ENCODE measurements at places on chromosomes 2 and 18. TPM values are rescaled to one million over a fixed set of nuclear protein-coding genes. Genes with fewer than 3 reads are reported as not detected.

- H3K36me3 ChIP-seq = no peaks in the 10 kb centered on the region
- DNase-seq = no peak
- no peak overlapping the region for H3K4me3 ChIP-seq
- no peaks in the 10 kb centered on the region for H3K27me3 ChIP-seq
- H3K4me1 ChIP-seq = no peaks in the 10 kb centered on the region
- no peak overlapping the region for H3K27ac ChIP-seq
Observed at GRCh38 chr2:4995466-4995865, 696.7 kb upstream of the SOX11 start.

DNA sequence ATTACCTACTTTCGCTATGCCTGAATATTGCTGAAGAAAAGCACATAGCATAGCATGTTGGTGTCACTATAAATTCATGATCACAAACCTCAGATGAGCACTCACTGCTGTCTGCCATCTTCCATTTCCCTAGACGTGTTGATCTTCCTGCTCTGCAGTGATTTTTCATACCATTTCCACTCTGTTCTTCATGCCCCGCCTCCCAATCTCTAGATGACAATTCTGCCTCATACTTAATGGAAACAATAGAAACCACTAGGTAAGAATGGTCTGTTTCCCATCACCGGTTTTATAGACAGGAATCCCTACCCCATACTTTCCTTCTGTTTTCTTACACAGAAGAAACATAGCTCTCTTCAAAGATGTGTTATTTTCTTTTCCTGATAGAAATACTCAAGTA, 63.8 kb downstream of the PIK3C3 start:
- no peaks in the 10 kb centered on the region for H3K4me1 ChIP-seq
- peaks cover 11% of the 10 kb centered on the region for H3K36me3 ChIP-seq
- H3K27me3 ChIP-seq = no peaks in the 10 kb centered on the region
- no peak overlapping the region for H3K27ac ChIP-seq
- no peak for DNase-seq
- H3K4me3 ChIP-seq = no peak overlapping the region

DNA sequence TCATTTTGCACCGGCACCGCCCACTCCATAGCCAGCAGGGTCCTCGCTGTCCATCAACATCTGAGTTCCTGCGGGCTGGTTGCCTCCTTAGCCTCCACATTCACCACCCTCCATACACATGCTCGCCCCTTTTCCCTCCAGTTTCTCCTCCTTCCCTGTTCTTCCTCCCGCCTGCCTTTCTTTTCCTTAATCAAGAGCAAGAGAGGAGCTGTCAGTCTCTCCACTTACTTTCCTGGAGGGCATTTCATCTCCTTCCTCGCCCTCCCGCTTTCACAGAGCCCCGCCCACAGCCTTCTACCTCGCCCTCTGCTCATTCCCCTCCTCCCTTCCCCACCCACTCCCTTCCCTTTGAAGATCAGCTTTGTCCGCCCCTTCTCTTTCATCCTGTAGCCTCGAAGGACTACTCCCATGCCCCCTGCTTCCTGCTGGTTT, 13.8 kb upstream of the ZBTB7C start:
- no peaks in the 10 kb centered on the region for H3K36me3 ChIP-seq
- peaks cover 4% of the 10 kb centered on the region for H3K4me1 ChIP-seq
- H3K4me3 ChIP-seq = no peak overlapping the region
- no peaks in the 10 kb centered on the region for H3K27me3 ChIP-seq
- no peak for DNase-seq
- H3K27ac ChIP-seq = no peak overlapping the region

GRCh38 chr2:5685225-5685624, 7.0 kb upstream of the SOX11 start:
- H3K36me3 ChIP-seq = no peaks in the 10 kb centered on the region
- no peak for DNase-seq
- no peak overlapping the region for H3K27ac ChIP-seq
- H3K4me3 ChIP-seq = no peak overlapping the region
- no peaks in the 10 kb centered on the region for H3K4me1 ChIP-seq

- no peak overlapping the region for H3K27ac ChIP-seq
- H3K4me1 ChIP-seq = no peaks in the 10 kb centered on the region
- H3K27me3 ChIP-seq = no peaks in the 10 kb centered on the region
- H3K36me3 ChIP-seq = no peaks in the 10 kb centered on the region
- DNase-seq = no peak
- H3K4me3 ChIP-seq = no peak overlapping the region
Observed at GRCh38 chr2:123493687-123494086, 531.4 kb upstream of the CNTNAP5 start.

DNA sequence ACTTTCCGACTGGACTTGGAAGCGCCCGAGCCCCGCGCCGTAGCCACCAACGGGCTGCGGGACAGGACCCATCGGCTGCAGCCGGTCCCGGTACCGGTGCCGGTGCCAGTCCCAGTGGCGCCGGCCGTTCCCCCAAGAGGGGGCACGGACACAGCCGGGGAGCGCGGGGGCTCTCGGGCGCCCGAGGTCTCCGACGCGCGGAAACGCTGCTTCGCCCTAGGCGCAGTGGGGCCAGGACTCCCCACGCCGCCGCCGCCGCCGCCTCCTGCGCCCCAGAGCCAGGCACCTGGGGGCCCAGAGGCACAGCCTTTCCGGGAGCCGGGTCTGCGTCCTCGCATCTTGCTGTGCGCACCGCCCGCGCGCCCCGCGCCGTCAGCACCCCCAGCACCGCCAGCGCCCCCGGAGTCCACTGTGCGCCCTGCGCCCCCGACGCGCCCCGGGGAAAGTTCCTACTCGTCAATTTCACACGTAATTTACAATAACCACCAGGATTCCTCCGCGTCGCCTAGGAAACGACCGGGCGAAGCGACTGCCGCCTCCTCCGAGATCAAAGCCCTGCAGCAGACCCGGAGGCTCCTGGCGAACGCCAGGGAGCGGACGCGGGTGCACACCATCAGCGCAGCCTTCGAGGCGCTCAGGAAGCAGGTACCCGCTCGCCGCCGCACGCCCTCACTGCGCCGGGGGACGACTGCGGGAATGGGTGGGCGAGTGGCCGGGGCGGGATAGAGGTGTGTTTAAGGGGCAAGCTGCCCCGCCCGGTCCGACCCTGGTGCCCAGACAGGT, 713 bp downstream of the ATOH8 start:
- peaks cover 13% of the 10 kb centered on the region for H3K36me3 ChIP-seq
- H3K27me3 ChIP-seq = no peaks in the 10 kb centered on the region
- peak overlapping the region; percentile 98 for H3K27ac ChIP-seq
- no peak for DNase-seq
- peaks cover 93% of the 10 kb centered on the region for H3K4me1 ChIP-seq

DNA sequence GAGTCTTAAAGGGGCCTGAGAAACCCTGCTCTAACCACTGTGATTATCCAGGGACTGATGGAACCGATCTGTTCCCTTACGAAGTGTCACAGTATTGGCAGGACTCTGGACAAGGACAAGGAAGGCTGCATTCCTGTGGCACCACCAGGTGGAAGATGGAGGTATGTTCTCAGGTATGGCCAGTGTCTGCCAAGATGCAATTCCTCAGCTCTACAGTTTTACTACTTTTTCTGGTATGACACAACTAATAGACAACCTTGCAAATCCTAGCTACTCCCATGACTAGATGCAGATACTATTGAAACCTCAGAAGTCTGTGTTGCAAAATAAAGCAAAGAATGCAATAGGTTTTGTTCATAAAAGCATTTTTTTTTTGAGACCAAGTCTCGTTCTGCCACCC, 14.6 kb downstream of the RAB31 start:
- H3K27me3 ChIP-seq = no peaks in the 10 kb centered on the region
- no peak overlapping the region for H3K27ac ChIP-seq
- no peaks in the 10 kb centered on the region for H3K36me3 ChIP-seq
- H3K4me3 ChIP-seq = no peak overlapping the region

GRCh38 chr2:155111070-155111469, 412.6 kb downstream of the KCNJ3 start:
- H3K27ac ChIP-seq = no peak overlapping the region
- H3K4me3 ChIP-seq = no peak overlapping the region
- DNase-seq = no peak
- no peaks in the 10 kb centered on the region for H3K27me3 ChIP-seq

DNA sequence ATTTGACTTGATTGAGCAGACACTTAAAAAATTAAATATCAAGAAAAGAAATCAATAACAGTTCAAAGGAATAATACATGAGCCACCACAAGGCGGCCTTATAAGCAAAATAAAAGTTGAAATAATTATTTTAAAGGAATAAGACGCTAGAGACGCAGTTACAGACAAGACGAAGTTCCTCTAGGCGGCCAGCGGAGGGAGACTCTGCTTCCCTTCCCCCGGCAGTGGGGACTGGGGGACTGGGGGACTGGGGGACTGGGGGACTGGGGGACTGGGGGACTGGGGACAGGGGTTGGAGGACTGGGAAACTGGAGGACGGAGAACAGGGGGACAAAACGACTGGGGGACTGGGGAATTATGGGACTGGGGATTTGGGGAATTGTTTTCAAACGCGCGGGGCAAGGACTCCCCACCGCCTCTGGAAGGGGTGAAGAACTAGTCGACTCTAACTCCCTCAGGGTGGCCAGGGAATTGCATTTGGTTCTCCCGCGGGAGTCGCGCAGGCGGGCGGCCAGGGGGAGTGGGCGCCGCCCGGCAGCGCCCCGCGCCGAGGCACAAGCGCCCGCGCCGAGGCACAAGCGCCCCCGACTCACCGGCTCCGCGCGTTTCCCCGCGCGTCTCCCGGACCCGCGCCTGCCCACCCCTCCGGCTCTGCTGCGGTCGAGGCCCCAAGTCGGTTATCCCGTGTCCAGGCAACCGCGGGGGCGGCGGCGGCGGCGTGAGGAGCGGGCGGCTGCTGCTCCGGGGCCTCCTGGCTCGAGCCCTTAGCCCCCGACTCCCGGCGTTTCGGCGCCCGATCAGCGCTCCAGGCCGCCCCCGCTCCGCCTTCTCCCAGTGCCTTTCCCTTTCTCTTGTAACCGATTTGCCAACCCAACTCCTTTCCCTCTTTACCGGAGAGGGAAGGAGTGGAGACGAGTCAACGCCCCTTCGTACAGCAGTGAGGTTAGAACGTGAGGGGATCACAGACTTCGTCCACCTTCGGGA, at the start of gene CCDC178:
Gene CCDC178, minus strand, starts transcription at position 662 of the 984 bp plus-strand sequence. CDS start 28,633 bp downstream, outside the sequence.
- DNase-seq = peak; percentile 87
- H3K27me3 ChIP-seq = no peaks in the 10 kb centered on the region
- no peaks in the 10 kb centered on the region for H3K4me1 ChIP-seq
- H3K4me3 ChIP-seq = peak within 1 kb of the TSS; percentile 44
- no peak within 1 kb of the TSS for H3K27ac ChIP-seq

DNA sequence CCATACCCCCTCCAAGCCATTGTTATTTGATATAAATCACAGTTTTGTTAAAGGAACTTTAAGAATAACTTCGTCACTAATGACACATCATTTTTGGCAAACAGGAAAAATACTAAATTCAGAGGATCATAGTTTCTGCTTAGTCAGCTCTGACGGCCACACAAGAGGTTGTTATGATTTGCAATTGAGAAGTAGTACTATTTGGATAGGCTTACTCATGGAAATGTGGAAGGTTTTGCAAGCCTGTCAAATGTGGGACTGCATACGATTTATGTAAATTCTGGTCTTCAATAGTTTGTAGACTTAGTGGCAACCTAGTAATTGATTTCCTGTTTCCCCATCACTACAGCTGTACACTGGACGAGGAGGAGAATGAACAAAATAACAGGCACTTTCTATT, 108.1 kb downstream of the ARHGEF33 start:
- H3K27me3 ChIP-seq = no peaks in the 10 kb centered on the region
- H3K4me1 ChIP-seq = peaks cover 10% of the 10 kb centered on the region
- peaks cover 77% of the 10 kb centered on the region for H3K36me3 ChIP-seq

PROKR1 gene
- 0.06 TPM for total RNA-seq

ST8SIA3 gene
- not detected for total RNA-seq

RUFY4 gene
- 0.22 TPM for total RNA-seq

ZNF397 gene
- total RNA-seq = 18.2 TPM

LRATD1 gene
- 13.5 TPM for total RNA-seq

ZSCAN30 gene
- 12.2 TPM for total RNA-seq
